ENCODE measurements at places on chromosomes 4 and X.

GRCh38 chr4:30245140-30245539, 475.0 kb upstream of the PCDH7 start:
- DNase-seq = no peak

- DNase-seq = no peak
Observed at GRCh38 chr4:3777033-3777390, 10.8 kb downstream of the ADRA2C start.

DNA sequence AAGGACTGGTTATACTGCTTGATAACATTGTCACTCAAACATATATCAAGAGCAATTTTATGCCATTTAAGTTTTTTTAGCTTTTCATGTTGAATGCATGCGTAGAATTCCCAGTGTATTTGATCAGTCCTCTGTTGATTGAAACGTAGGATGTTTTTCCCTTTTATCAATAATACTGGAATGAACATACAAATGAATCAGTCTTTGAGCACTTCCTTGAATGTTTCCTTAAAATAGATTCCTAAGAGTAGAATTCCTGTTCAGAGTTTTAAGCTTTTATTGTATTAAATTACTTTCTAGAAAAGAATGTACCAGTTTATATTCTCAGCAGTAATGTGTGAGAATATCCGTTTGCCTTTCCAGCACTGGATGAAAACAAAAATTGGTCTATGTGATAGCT, 37.8 kb downstream of the ADD1 start:
- DNase-seq = no peak

DNA sequence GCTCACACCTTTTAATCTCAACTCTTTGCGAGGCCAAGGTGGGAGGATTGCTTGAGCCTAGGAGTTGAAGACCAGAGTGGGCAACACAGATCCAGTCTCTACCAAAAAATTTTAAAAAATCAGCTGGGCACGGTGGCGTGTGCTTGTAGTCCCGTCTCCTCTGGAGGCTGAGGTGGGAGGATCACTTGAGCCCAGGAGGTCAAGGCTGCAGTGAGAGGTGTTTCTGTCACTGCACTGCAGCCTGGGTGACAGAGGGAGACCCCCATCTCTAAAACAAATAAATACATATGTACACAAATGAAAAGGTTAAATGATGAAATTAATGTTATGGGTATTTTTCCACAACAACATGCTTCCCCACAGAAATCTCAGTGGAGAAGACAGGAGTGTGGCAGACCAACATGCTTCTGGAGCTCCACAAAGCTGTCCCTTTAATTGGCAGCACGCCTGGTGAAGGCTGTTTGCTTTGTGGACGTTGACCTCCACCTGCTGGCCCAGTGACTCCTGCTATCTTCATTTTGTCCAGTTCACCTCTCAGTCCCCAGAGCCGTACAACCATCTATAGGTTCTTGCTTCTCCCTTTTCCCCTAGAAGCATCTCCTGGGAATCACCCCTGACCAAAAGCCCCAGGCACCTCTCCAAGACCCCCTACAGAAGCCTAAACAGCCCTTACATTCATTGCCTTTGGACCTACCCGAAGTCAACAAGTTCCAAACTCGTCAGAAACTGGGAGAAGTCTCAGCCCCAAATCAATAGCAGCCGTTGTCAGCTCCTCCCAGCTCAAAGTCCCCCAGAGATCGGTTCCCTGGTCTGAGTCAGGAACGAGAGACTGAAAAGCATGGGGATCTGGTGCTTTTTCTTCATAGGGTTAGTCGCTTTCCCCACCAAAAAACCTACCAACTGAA, 36.4 kb upstream of the CD99 start:
- no peak for DNase-seq

- no peak for DNase-seq
Observed at GRCh38 chr4:108887034-108887433, 124.2 kb upstream of the ETNPPL start.

DNA sequence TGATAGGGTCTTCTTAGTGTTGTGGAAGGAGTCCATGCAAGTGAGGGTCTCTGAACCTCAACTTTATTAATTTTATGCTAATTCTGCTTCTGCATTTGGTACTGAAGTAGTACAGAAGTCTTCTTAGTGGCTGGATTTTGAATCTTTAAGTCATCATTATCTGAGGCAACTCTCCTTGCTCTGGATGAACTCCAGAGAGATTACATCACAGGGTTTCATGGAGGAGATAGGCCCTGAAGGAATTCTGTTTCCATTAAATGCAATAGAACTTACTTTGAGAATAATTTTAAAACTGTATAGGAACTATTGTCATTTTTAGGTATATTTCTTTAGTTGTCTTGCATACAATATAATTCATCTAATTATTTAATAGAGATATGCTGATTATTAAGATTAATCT, 451.2 kb downstream of the FAT4 start:
- peak; percentile 5 for DNase-seq

- no peak for DNase-seq
Observed at GRCh38 chrX:40140706-40141499, 43.1 kb upstream of the BCOR start.

Measured in EL (cell line).